Occipital lobe (tissue), 3 donors: ENCODE measurements at places on chromosomes 4 and X.

DNA sequence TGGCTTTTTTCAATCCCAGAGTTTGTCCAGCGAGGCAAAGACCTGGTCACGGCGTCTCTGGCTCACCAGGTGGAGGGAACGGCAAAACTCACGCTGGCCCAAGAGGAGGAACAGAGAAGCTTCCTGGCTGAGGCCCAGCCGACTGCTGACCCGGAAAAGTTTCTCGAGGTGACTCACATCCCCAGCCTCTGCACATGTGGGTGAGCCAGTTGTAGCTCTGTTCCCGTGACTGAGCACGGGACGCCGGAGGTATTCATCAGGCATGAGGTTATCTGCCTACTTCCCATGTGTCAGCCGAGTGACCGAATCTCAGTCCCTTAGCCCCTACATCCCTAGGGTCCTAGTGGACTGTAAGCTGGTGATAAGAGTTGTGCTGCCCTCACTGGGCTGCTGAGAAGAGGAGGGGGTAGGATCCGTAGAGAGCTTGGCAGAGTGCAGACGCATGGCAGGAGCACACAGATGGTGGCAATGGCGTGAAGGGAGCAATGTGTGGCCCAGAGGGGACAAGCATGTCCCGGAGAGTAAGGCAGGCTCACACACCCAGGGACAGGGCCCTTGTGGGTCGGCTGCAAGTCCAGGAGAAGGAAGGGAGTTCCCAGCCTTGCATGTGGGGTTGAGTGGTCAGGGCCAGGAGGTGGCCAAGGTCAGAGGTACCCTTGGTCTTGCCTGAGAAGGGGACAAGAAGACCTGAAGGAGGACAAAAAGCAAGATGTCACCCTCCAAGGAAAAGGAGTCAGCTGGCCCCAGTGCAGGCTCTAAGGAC is 42.9 kb downstream of the EVC start:
- DNase-seq, result no peak

DNA sequence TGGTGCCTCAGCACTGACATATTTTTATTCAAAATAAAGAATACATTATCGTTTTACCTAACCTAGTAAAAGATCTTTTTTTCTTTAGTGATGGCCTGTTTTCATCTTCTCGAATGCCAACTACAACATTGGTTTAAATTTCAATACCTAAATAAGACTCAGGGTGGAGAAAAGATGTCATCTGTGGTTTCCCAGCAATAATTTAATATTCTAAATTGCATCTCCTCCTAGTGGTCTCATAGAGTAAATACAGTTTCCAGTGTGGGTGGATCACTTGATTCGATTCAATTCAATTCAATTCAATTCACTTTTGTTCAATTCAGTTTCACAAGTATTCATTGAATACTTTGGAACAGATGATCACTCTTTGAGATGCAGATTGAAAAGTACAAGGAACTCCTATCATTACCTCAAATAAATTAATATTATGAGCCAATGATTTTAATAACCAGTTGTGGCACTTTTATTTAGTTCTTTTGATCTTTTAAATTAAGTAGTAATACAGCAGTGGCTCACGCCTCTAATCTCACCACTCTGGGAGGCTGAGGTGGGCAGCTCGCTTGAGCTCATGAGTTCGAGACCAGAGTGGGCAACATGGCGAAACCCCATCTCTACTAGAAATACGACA is 427.2 kb downstream of the FAT4 start:
- no peak for DNase-seq

GRCh38 chrX:5730556-5730955 is 498.1 kb downstream of the NLGN4X start:
- DNase-seq, result no peak

- DNase-seq, result no peak
These were observed 13.2 kb upstream of the PDE5A start for GRCh38 chr4:119641765-119642164.

DNA sequence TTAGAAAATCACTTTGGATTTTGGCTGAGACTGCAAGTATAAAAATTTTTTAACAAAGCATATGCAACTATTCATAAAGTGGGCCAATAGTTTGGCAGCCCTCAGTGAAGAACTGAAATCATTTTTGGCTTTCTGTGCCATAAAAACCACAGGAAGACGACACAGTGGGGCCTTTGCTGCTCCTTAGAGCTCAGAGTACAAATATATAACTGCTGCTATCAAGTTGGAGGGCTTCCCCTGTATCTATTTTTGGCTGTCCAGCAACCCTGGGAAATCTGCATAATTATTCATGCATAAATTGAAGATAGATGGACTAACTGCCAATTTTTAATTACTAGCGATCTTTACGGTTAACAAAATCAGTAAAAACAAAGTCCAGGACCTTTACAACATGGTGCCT is 51.5 kb upstream of the FTHL17 start:
- DNase-seq, result no peak

GRCh38 chr4:9765091-9765490 is 16.3 kb upstream of the DRD5 start:
- DNase-seq, result no peak

DNA sequence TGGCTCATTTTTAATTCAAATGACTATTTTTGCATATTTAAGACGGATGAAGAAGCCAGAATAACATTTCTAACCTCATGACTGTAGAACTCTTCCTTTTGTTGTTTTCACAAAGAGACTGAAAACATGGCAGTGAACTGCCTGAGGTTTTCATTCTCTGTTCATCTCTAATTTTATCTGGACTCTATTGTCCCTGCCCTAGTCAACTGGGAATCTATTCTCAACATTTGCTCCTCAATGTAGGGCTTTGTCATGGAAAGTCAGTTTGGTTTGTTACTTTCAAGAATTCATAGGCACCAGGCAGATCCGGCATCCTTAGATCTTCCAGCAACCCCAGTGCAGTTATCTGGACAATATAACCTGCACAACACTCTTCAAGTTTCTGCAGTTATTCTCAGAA is 277.0 kb downstream of the RAPGEF2 start:
- DNase-seq, result no peak

DNA sequence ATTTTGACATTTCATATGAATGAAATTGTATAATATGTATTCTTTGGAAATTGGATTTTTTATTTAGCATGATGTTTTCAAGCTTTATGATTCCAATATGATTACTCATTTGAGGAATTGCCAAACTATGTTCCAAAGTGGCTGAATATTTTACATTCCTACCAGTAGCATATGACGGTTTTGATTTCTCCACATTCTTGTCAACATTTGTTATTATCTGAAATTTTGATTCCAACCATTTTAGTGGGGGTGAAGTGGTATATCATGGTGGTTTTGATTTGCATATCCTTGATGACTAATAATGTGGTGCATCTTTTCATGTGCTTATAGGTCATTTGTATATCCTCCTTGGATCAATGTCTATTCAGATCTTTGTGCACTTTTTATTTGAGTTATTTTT is 2.6 kb upstream of the BEX1 start:
- no peak for DNase-seq

DNA sequence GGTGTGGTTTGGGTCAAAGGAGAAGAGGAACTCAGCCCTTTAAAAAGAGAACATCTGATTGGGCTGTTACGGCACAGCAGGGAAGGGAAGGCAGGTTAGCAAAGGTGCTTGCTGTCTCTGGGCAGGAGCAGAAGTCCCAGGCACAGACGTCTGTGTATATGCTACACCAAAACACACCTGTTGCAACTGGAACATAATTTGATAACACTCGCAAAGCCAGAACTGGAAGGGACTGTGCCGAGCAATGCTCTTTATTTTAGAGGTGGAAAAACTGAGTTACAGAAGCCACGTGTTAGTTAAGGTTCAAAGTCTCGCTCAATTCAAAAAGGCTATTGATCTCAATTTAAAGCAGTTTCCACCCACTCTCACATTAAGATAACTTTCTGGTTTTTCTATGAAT is 2.2 kb upstream of the FAM114A1 start:
- DNase-seq, result no peak

DNA sequence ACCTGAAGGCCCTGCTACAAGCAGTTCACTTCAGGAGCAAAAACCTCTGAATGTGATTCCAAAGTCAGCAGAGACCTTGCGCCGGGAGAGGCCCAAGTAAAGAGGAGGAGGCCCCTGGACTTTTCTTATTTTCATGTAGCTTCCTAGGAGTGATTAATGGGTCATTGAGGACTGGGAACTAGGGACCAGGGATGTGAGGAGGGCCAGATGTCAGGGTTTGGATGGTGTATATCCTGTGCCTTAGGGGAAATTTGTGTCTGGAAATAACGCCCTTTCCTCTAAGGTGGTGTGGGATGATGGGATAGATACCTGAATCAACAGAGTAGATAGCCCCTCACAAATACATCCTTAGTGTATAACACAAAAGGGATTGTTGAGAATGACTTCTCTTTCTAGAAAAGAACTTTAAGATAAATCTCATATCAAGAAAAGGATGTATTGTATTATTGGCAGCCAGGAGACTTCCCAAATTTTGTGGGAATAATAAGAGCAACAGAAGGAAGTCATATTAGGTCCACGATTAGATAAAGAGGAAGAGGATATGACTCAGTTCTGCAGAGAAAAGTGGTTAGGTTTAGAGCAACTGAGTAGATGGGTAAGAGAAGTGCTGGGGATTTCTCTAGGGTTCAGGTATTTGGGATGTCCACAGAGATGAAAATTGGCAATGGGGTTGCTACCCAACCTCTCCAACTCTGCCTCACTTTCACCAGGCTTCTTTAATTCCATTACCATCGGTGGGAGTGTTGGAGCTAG is 1.1 kb downstream of the ITGB1BP2 start:
- no peak for DNase-seq
